ENCODE measurements at places on chromosomes 2 and 18. TPM values are rescaled to one million over a fixed set of nuclear protein-coding genes. Genes with fewer than 3 reads are reported as not detected.
A peak's percentile ranks its signal among the peaks of the same experiment; 100 is the strongest.

Gene HOXD1
- polyA plus RNA-seq = 9.2 TPM

Gene ARHGAP25
- 7.4 TPM for polyA plus RNA-seq

DNA sequence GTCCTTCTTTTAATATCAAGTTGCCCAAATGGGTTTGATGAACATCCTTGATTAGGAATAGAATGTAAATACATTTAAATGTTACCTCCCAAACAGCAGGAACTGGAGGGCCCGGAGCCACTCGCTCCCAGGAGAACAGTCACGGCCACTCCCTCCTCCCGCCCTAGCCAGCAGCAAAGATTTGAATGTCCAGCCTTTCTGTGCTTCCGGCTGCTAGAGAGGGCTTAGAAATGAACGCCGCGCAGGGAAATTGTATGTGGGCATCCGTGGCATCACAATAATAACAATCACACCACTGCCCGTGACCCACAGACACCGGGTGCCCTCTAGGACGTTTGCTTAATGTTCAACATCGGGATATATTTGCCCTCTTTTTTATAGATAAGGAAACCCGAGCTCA lies 164.9 kb upstream of the SALL3 start:
- DNase-seq = no peak

DNA sequence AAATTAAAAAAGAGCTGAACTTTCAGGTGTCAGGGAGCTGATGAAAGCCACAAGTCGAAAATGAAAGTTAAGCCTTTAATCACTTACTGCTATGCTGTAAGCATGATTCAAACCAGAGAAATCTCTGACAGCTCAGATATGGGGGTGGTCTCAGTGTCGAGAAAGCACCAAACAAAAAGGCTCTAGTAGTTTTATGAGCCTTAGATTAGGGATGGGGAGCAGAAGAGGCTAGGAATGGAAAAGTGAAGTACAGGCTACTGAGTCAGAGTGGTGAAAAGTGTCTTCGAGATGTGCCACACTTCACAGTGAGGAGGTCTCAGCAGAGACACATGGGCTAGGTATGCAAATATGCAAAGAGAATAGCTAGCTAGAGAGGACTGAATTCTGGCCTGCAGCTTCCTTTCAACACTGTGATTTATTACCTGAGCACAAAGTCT lies 482.2 kb downstream of the SPAG16 start:
- DNase-seq = no peak

DNA sequence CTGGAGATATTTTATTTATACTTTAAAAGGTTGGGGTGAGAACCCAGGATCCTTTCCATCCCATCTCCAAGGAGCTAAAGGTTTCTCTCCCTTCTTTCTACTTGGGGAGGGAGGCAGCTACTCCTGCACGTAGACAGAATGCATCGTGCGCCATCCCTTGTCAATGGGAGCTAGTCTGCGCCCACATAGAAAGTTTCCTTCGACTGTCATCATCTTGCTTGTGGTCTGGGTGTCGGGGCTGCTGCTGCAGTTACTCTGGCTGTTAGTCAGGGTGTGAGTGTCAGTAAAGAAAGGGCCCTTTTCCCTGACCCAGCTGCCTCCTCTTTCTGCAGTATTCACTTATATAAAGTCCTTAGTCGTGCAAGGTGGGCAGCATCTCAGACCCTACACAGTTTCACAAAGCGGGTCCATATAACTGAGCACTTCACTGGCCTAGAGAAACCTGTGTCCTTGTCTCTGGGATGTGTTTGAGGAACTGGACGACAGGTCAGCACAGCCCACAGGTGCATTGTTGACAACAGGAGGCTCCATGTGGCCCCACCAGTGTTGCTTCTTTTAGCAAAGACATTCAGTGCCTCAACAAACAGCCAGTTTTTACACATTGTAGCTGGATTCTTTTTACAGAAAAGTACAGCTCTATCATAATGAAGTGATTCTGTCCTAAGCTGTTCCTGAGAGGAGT lies 22.4 kb downstream of the NPAS2 start:
- no peak for DNase-seq

GRCh38 chr2:118970396-118971135 lies 28.6 kb downstream of the MARCO start:
- no peak for DNase-seq

- no peak for DNase-seq
Observed at GRCh38 chr2:168147830-168148794, 99.3 kb downstream of the STK39 start.

- peak; percentile 87 for DNase-seq
Observed at GRCh38 chr2:219245148-219245898, at the start of the genes GLB1L and STK16. TSS of gene GLB1L (minus strand) at chr2:219245444. CDS start at chr2:219243573, 1,871 bp downstream. TSS of gene STK16 (plus strand) at chr2:219245479. CDS start at chr2:219246000, 521 bp downstream.

GRCh38 chr18:76131738-76132137 lies 363.3 kb downstream of the ZNF516 start:
- DNase-seq = no peak

DNA sequence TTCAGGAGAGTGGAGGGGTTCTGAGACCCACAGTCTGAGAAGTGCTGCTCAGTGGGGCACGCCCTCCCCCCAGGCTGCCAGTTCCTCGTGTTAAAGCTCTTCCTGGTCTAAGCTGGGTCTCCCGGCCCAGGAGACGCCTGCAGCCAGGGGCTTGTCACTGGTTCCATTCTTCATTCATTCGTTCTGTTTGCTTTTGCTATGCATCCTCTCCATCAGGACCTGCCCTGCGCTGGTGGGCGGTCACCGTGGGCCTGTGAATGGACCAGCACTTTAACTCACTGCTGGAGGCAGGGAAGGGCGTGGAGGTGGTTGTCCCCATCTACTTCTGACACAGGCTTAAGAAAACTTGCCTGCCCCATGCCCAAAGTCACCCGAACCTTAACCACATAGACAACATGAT lies 272.8 kb upstream of the HDAC4 start:
- DNase-seq = no peak

DNA sequence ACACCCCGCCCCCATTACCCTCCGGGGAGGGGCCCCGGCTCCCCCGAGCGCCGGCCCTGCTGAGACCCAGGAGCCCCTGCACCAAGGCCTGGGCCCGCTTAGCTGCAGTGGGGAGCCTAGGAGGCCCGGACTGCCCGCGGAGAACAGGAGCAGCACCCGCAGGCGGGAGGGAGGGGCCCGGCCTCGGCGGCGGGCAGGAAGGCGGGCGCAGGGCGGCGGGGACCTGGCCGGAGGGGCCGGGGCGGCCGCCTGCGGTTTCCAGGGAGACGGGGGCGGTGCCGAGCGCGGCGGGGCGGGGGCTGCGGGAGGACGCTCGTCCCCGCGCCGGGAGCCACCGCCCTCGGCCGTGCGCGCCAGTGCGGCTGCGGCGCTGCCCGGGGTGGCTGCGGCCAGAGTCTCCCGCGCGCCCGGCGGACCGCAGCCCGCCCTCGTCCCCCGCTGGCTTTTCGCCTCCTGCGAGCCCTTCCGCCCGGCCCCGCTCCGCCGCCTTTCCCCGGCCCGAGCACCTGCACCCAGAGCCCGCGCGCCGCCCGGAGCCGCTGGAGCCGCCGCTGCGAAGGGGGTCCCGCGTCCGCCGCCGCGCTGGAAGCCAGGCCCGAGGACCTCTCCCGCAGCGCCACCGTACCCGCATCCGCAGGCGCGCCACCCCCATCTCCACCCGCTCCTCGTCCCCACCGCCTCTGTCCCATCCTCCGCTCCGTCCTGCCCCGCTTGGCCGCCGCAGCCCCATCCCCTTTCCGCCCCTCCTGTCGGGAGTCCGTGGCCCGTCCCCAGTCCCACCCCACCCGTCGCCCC lies 17.2 kb downstream of the GPC1 start:
- peak; percentile 43 for DNase-seq
